ENCODE measurements at places on chromosomes 1 and 21. TPM values are rescaled to one million over a fixed set of nuclear protein-coding genes. Genes with fewer than 3 reads are reported as not detected.

- DNase-seq: no peak
- no peaks in the 10 kb centered on the region for H3K4me1 ChIP-seq
- no peaks in the 10 kb centered on the region for H3K36me3 ChIP-seq
- no peak overlapping the region for H3K27ac ChIP-seq
- no peaks in the 10 kb centered on the region for H3K27me3 ChIP-seq
Observed at GRCh38 chr1:87511449-87511848, 182.8 kb downstream of the LMO4 start.

GRCh38 chr21:16979574-16979973 is 533.3 kb upstream of the CXADR start:
- H3K27ac ChIP-seq: no peak overlapping the region
- DNase-seq: no peak
- no peaks in the 10 kb centered on the region for H3K27me3 ChIP-seq

- no peak overlapping the region for H3K4me3 ChIP-seq
- H3K27me3 ChIP-seq: peaks cover 15% of the 10 kb centered on the region
- H3K4me1 ChIP-seq: no peaks in the 10 kb centered on the region
Observed at GRCh38 chr1:86470859-86471258, 2.1 kb downstream of the CLCA1 start.

DNA sequence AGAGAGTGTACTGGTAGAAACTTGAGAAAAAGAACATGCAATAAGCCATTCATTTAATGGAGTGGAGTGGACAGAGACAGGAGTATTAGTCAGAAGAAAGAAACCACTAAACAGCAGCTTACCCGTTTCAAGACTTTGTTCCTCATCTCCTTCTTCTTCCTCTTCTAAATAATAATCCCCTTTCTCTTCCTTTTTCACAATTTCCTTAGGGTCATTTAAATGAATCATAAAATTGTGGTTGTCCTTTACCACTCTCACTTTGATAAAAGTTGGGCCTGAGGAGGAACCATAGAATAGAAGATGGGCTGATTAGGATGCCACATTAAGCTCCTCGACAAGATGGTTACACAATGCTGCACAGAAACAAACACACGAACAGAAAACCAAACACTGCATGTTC is 109.6 kb downstream of the WDR3 start:
- no peaks in the 10 kb centered on the region for H3K4me1 ChIP-seq
- no peaks in the 10 kb centered on the region for H3K36me3 ChIP-seq
- no peaks in the 10 kb centered on the region for H3K27me3 ChIP-seq
- DNase-seq: no peak

Gene HAO2
- not detected for total RNA-seq

Gene NCMAP
- total RNA-seq: 3.9 TPM

- DNase-seq: peak; percentile 50
- H3K27ac ChIP-seq: no peak overlapping the region
- peaks cover 13% of the 10 kb centered on the region for H3K4me1 ChIP-seq
- H3K27me3 ChIP-seq: peaks cover 38% of the 10 kb centered on the region
- peak overlapping the region; percentile 46 for H3K4me3 ChIP-seq
Observed at GRCh38 chr1:38818175-38818976, 41.2 kb downstream of the RRAGC start.

Gene RXFP4
- not detected for total RNA-seq

GRCh38 chr1:167722870-167723251 is 1.1 kb downstream of the MPZL1 start:
- H3K36me3 ChIP-seq: no peaks in the 10 kb centered on the region
- DNase-seq: no peak
- H3K27me3 ChIP-seq: no peaks in the 10 kb centered on the region
- peak overlapping the region; percentile 94 for H3K27ac ChIP-seq
- H3K4me3 ChIP-seq: peak overlapping the region; percentile 94
- peaks cover 16% of the 10 kb centered on the region for H3K4me1 ChIP-seq

- DNase-seq: no peak
- peak overlapping the region; percentile 46 for H3K27ac ChIP-seq
- peaks cover 20% of the 10 kb centered on the region for H3K4me1 ChIP-seq
- H3K27me3 ChIP-seq: no peaks in the 10 kb centered on the region
- H3K36me3 ChIP-seq: no peaks in the 10 kb centered on the region
- H3K4me3 ChIP-seq: no peak overlapping the region
Observed at GRCh38 chr1:59293206-59293605, 3.7 kb upstream of the FGGY start.

GRCh38 chr1:41735631-41736260 is 183.0 kb downstream of the HIVEP3 start:
- no peaks in the 10 kb centered on the region for H3K36me3 ChIP-seq
- H3K4me3 ChIP-seq: no peak overlapping the region
- no peaks in the 10 kb centered on the region for H3K4me1 ChIP-seq
- DNase-seq: no peak
- no peaks in the 10 kb centered on the region for H3K27me3 ChIP-seq

Gene KRTAP12-3
- total RNA-seq: not detected

Gene ELF3
- 190 TPM for total RNA-seq

Gene JAM2
- total RNA-seq: 32.1 TPM

- H3K27me3 ChIP-seq: no peaks in the 10 kb centered on the region
- H3K4me3 ChIP-seq: no peak overlapping the region
- DNase-seq: no peak
- H3K4me1 ChIP-seq: peaks cover 24% of the 10 kb centered on the region
- H3K27ac ChIP-seq: peak overlapping the region; percentile 10
Observed at GRCh38 chr1:93608187-93609109, 73.2 kb downstream of the BCAR3 start.

GRCh38 chr1:225688345-225688744 is 35.4 kb upstream of the ENAH start:
- no peak for DNase-seq
- H3K36me3 ChIP-seq: no peaks in the 10 kb centered on the region
- H3K4me1 ChIP-seq: peaks cover 26% of the 10 kb centered on the region
- no peak overlapping the region for H3K4me3 ChIP-seq
- H3K27ac ChIP-seq: no peak overlapping the region

Gene DMBX1
- not detected for total RNA-seq

- H3K4me1 ChIP-seq: peaks cover 28% of the 10 kb centered on the region
- DNase-seq: no peak
- no peaks in the 10 kb centered on the region for H3K27me3 ChIP-seq
- H3K36me3 ChIP-seq: no peaks in the 10 kb centered on the region
- H3K27ac ChIP-seq: peak overlapping the region; percentile 72
- H3K4me3 ChIP-seq: no peak overlapping the region
Observed at GRCh38 chr1:94701796-94702441, 118.2 kb upstream of the SLC44A3 start.

All from stomach (tissue), 19 donors.